A549 treated with CpdA at 1 μM for 4 hours (cell line): ENCODE measurements at places on chromosomes 2 and 18. TPM values are rescaled to one million over a fixed set of nuclear protein-coding genes. Genes with fewer than 3 reads are reported as not detected.

GALNT5 gene
- total RNA-seq = 2.8 to 3.1 TPM (median 2.8 TPM) in 5 replicates

DPYSL5 gene
- total RNA-seq = 3.6 to 5.9 TPM (median 5.2 TPM) in 5 replicates

ALS2 gene
- total RNA-seq = 9.3 to 14.0 TPM (median 11.6 TPM) in 5 replicates

CLEC4F gene
- not detected in 5 replicates for total RNA-seq

NYAP2 gene
- 0.02 TPM in 1 of 5 replicates, not detected in the others for total RNA-seq

CDK5R2 gene
- total RNA-seq = 0.89 to 3.2 TPM (median 2.2 TPM) in 5 replicates

PRSS56 gene
- total RNA-seq = 0.08 to 0.20 TPM (median 0.14 TPM) in 4 of 5 replicates, not detected in the other

ZNF519 gene
- total RNA-seq = 1.7 to 2.3 TPM (median 1.9 TPM) in 5 replicates

ANKRD23 gene
- total RNA-seq = 1.0 to 2.9 TPM (median 1.8 TPM) in 5 replicates

IL36A gene
- total RNA-seq = not detected in 5 replicates

SRD5A2 gene
- total RNA-seq = 0.02 to 0.04 TPM in 2 of 5 replicates, not detected in the others

KATNAL2 gene
- total RNA-seq = 1.5 to 1.9 TPM (median 1.7 TPM) in 5 replicates

KCNF1 gene
- 20.5 to 42.7 TPM (median 34.4 TPM) in 5 replicates for total RNA-seq

LYPD6B gene
- not detected in 5 replicates for total RNA-seq

INPP5D gene
- 0.49 to 1.1 TPM (median 0.75 TPM) in 5 replicates for total RNA-seq

CMPK2 gene
- total RNA-seq = 0.67 to 1.1 TPM (median 0.79 TPM) in 5 replicates

LYG2 gene
- not detected in 5 replicates for total RNA-seq

FBXO15 gene
- total RNA-seq = 0.67 to 1.3 TPM (median 0.78 TPM) in 4 of 5 replicates, not detected in the other

AP1S3 gene
- total RNA-seq = 18.8 to 44.4 TPM (median 25.2 TPM) in 5 replicates

FOXD4L1 gene
- 0.30 to 0.69 TPM (median 0.45 TPM) in 5 replicates for total RNA-seq

MBP gene
- total RNA-seq = 23.4 to 28.4 TPM (median 23.8 TPM) in 5 replicates

ITGB6 gene
- total RNA-seq = 0.84 to 2.4 TPM (median 1.1 TPM) in 5 replicates

GALM gene
- total RNA-seq = 16.3 to 21.3 TPM (median 18.4 TPM) in 5 replicates

GPR17 gene
- 0.09 to 0.21 TPM (median 0.12 TPM) in 4 of 5 replicates, not detected in the other for total RNA-seq

MEIS1 gene
- total RNA-seq = 1.5 to 3.9 TPM (median 2.1 TPM) in 5 replicates

ERCC3 gene
- total RNA-seq = 48.0 to 52.0 TPM (median 50.2 TPM) in 5 replicates

DSG2 gene
- total RNA-seq = 44.3 to 72.4 TPM (median 63.4 TPM) in 5 replicates

SLC9A4 gene
- total RNA-seq = not detected in 5 replicates
